Stimulated activated CD4-positive, alpha-beta T cell treated with anti-CD3 and anti-CD28 coated beads, Interleukin-12 subunit alpha, Interleukin-12 subunit beta, amount 100 ng/mL, for 48 hours (primary cell): ENCODE measurements at places on chromosomes 4 and X.

- DNase-seq: no peak
Observed at GRCh38 chr4:31692399-31692940, 972.3 kb downstream of the PCDH7 start.

DNA sequence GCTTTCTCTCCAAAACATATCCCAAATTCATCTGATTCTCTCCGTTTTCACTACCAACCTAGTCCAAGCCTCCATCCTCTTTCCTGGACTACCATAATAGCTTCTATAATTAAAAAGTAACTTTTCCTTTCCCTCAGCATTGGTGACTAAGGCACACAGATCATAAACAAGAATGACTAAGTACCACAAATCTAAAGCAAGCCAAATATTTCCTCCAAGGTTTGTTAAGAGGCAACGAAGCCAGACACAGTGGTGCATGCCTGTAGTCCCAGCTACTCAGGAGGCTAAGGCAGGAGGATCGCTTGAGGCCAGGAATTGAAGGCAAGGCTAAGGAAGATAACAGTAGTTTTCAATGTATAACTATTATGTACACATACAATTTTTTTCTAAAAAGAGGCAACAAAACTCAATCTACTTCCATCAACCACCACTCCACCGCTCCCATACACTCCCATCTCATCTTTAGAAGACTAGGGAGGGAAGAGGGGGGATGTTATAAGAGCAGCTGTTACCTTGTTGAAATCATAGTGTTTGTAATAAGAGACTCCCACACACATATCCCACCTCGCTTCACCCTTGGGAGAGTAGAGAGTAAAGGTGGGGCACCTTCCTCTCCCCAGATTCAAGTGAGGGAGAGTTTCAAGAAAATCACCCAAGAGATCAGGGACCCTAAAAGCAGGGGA, 4.2 kb upstream of the JCHAIN start:
- DNase-seq: no peak

DNA sequence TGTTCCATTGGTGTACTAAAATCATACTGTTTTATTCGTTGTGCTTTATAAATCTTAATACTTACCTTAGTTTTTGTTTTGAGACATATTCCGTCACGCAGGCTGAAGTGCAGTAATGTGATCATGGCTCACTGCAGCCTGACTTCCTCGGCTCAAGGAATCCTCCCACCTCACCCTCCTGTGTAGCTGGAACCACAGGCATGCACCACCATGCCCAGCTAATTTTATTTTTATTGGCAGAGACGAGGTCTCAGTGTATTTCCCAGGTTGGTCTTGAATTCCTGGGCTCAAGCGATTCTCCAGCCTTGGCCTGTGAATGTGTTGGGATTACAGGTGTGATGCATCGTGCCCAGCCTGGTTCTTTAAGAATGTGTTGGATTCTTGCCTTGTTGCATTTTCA, 24.4 kb upstream of the DCK start:
- no peak for DNase-seq

DNA sequence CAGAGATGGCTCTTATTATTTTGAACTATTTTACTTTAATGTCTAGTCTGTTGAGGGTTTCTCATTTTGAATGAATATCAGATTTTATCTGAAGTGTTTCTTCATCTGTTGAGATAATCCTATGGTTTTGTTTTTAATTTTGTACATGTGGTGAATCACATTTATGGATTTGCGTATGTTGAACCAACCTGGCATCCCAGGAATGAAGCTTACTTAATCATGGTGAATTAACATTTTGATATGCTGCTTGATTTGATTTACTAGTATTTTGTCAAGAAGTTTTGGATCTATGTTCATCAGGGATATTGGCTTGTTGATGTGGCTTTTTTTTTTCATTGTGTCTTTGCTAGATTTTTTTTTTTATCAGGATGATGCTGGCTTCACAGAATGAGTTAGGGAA, 2390.9 kb downstream of the PCDH7 start:
- no peak for DNase-seq

- DNase-seq: no peak
Observed at GRCh38 chr4:63757929-63758328, 651.3 kb downstream of the TECRL start.

DNA sequence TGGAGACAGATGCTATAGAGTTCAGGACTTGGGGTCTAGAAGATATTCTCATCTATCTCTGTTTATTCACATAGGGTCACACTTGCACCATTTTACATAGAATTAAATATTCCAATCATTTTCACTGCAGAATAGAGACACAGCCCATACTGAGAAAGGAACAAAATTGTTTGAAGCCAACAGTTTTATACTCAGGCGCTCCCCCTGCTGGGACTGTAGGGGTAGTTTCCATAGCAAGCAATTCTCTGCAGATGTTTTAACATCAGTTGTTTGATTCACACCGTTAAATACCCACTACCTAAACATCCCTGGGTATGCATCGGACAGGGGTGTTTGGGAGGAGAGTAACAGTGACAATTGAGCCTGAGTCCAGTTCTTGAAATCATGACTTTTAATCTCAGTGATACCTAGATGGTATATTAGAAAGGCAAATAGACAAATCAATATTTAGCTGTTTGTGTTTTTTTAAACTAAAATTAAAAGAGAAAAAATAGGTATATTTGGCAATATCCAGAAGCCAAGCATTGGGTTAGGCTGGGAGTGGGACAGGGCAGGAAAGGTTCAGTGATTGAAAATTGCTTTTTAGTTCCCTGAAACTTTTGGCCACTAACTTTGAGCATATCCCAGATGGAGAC, 33.8 kb downstream of the LONRF3 start:
- no peak for DNase-seq

GRCh38 chr4:88285235-88285653, 883 bp upstream of the PPM1K start:
- DNase-seq: no peak

GRCh38 chr4:23337292-23337691, 552.6 kb downstream of the PPARGC1A start:
- no peak for DNase-seq

GRCh38 chr4:81424336-81424735, 47.4 kb downstream of the RASGEF1B start:
- DNase-seq: no peak

- DNase-seq: no peak
Observed at GRCh38 chr4:6566391-6567190, 8.4 kb upstream of the MAN2B2 start.

- DNase-seq: no peak
Observed at GRCh38 chrX:130282151-130282550, 13.5 kb upstream of the ZNF280C start.

- no peak for DNase-seq
Observed at GRCh38 chrX:48972220-48973164, 848 bp upstream of the KCND1 start.

GRCh38 chr4:54898656-54899340, 226.6 kb downstream of the KDR start:
- DNase-seq: no peak

DNA sequence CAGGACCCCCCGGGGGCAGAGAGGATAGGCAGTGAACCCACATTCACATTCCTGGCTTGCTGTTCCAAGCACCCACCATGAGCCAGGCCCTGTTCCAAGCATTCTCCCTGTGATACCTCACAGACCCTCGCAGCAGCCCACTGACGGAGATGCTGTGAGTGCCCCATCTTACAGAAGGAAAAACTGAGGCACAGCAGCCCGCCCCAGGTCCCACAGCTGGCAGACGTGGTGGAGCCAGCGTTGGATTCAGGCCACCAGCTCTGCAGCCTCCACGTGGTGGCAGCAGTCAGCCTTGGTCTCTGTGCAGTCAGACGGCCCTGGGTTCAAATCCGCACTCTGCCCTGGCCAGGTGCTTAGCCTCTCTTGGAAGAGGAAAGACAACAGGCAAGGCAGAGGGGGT, 16.8 kb downstream of the MAN2B2 start:
- DNase-seq: no peak

DNA sequence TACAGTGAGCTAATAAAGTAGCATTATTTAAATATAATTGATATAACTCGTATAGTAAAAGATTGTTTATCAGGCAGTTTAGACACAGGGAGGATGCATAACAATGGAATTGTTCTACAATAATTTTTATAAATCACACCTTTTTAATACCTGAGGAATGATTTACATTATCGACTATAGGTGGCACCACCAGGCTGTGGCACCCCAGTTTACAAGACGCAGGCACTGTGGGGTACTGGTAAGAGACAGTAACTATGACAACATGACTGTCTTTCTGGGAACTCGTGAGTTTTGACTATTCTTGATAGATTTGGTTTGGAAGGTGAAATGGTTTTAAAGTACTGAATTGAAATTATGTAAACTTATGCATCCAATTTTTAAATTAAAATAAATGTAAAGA, 27.1 kb upstream of the STBD1 start:
- DNase-seq: no peak

GRCh38 chr4:87622303-87622702, 14.0 kb downstream of the DSPP start:
- DNase-seq: no peak

GRCh38 chrX:135295944-135296305, 13.4 kb upstream of the ETDC start:
- DNase-seq: no peak

- no peak for DNase-seq
Observed at GRCh38 chr4:185480016-185480732, 8.6 kb upstream of the CCDC110 start.

DNA sequence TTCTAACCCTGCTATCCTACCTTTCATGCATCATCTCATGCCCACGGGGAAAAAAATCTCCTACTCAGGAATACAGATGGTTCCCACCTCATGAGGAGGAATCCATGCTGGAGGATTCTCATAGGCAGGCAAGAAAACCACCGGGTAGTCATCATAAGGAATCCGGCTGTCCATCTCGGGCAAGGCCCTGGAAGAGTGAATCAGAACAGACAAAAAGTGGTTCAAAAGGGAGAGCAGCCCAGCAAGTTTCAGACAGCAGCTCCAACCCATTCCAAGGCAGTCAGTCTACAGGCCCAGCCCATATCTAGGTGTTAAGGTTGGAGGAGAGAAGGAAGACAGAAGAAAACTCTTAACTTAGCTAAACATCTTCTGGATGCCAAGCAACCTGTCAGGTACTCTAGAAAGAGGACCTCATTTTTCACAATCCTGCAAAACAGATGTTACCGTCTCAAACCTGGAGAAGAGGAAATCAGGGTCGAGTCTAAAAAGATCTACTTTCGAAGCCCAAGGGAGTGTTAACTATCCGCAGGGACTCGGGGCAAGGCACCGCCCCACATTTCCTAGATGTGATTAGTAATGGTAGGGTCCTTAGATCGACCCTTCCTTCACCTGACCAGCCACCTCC, 447 bp downstream of the PDZD11 start:
- DNase-seq: no peak

DNA sequence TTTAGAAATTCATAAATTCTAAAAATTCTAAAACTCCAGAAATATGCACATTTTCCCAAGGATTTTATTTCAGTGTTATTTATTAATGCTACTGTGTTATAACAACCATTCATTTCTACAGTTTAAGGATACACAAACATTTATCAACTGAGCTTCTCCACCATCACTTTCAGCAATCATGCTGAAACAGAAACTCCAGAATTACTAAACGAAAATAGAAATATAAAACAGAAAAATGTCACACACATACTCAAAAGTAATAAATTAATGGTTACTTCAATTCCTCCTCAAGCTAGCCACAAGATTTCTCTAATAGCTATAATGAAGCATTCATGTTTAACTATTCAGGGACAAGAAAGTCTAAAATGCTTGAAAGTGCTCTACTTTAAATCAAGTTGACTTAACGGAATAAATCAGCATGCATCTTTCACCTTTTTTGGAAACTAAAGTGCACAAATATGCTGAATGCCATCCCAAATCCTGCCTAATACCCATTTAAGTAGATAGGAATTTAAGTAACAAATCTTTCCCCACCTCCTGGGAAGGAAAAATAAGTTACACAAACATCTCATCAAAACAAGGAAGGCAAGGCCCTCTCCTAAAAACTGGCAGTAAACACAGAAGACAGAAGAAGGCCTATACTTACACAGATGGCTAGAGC, 563 bp downstream of the FAM13A start:
- DNase-seq: no peak

DNA sequence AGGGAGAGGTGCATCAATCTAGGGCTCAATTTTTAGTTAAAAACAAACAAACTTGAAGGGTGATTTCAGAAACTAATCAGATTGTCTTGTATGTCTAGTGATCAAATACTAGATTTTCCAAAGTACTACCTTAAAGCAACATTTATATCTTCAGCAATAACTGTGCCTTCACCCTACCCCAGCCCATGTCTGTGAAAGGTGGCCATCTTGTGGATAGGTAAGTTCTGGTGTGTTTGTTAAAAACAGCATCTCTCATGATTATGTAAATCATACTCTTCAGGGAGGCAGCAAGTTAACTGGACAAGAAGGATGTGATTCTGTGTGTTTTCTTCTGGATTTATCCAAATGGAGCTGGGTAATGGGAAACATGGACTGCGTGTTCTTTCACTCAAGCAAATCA, 81.4 kb upstream of the ACSL1 start:
- DNase-seq: no peak

- no peak for DNase-seq
Observed at GRCh38 chrX:55867181-55867651, 149.7 kb downstream of the RRAGB start.

- no peak for DNase-seq
Observed at GRCh38 chr4:36206012-36206411, 38.3 kb downstream of the ARAP2 start.

- no peak for DNase-seq
Observed at GRCh38 chrX:134676436-134676835, 18.2 kb upstream of the PLAC1 start.

DNA sequence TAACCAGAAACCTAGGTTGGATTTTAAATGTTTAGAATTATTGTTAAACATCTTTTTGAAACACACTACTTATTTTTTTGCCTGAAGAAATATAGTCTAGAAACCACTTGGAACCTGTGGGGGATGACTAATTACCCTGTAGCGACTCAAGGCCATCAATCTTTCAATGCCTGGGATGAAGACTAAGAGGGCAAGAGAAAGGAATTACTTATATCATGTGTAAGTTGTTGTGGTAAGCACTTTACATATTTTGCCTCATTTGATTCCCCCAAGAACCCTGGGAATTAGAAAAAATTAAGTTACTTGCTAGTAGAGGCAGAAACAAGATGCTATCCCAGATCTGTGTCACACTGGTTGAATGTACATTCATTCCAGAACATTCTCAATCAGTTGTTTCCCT, 170.9 kb upstream of the GRIA3 start:
- no peak for DNase-seq

DNA sequence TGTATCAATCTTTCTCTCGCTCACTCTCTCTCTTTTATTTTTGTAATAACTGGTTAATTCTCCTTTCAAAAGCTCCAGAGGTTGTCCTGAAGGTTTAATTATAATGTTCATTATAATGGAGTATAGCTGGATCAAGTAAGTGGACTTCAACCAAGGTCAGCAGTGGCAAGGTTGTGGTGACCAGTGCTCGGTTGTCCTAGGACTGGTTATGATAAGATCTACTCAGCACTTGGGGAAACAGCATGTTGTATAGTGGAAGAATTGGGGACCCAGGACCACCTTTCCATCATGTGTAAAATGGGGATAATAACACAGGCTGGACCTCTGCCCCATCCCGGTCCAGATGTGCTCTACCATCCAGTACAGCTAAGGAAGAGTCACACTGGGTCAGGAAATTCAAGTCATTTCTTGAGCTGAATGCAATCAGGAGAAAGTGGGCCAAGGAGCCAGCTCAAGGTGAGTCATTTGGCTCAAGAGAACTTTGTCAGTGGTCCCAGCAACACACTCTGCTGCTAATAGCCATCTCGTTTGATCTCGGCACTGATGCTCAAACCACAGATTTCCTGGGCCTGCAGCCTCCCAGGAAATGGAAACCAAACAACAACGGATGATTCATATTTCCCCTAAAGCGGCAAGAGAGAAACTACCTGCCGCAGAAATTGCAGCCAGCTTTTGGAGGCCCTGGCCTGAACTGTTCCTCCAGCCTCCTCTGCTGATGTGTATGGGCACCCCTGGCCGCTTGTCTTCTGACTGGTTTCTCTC, 123.6 kb upstream of the RBPJ start:
- DNase-seq: peak; percentile 64
